Skin of body (tissue), 3 donors: ENCODE measurements at places on chromosomes 4 and X. TPM values are rescaled to one million over a fixed set of nuclear protein-coding genes. Genes with fewer than 3 reads are reported as not detected.

Gene DGKK
- total RNA-seq, result not detected

DNA sequence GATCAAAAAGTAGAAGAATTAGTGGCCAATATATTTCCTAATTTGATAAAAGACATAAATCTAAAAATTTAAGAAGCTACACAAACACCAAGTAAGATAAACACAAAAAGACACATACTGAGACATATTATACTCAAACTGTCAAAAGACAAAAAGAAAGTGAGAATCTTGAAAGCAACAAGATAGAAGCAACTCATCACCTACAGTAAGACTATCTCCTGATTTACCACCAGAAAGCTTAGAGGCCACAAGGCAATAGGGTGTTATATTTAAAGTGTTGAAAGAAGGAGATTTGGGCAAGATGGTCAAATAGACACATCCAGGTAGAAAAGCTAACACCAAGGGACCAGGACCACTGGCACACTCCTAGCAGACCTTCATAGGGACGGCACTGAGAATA, 79.4 kb downstream of the ITM2A start:
- DNase-seq, result no peak

DNA sequence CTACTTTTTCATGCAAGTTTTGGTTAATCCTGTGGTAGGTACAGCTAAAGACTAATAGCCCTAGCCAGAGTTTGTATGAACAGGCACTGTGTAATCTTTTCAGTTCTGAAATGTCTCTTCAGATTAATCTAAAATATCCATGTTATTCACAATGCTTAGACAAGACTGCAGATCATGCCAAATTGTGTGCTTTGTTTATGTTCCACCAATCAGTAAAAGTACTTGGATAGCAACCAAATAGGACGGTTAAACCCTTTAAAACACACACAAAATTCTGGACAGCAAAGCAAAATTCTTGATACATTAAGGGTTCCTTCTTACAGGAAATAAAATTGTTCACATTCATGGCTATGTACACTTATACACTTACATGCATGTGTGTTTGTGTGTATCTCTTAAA, 139.1 kb downstream of the KLHL13 start:
- DNase-seq, result no peak

Gene CSN2
- not detected for total RNA-seq

GRCh38 chr4:71195924-71196323, 142.9 kb upstream of the SLC4A4 start:
- no peak for DNase-seq

GRCh38 chrX:1558761-1559468, 21.9 kb upstream of the P2RY8 start:
- DNase-seq, result no peak

DNA sequence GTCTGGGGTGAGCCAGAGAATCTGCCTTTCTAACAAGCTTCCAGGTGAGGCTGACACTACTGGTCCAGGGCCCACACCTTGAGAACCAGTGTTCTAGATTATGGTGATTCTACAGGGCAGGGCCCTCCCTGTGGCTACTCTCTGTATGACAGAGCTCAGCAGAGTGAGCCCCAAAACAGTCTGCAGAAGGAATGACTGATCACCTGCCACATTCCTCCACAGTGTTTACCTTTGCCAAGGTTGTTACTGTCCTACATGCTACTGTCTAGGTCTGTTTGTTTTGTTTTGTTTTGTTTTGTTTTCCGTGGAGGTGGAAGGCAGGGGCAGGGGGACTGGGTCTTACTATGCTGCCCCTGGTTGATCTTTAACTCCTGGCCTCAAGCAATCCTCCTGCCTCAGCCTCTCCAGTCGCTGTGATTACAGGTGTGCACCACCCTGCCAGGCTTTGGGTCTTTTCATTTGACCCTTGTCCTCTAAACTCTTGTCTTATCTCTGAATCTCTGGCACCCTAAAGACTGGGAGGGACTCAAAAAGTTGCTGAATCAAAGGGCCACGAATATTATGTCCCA, 45.1 kb downstream of the MAP7D2 start:
- no peak for DNase-seq

DNA sequence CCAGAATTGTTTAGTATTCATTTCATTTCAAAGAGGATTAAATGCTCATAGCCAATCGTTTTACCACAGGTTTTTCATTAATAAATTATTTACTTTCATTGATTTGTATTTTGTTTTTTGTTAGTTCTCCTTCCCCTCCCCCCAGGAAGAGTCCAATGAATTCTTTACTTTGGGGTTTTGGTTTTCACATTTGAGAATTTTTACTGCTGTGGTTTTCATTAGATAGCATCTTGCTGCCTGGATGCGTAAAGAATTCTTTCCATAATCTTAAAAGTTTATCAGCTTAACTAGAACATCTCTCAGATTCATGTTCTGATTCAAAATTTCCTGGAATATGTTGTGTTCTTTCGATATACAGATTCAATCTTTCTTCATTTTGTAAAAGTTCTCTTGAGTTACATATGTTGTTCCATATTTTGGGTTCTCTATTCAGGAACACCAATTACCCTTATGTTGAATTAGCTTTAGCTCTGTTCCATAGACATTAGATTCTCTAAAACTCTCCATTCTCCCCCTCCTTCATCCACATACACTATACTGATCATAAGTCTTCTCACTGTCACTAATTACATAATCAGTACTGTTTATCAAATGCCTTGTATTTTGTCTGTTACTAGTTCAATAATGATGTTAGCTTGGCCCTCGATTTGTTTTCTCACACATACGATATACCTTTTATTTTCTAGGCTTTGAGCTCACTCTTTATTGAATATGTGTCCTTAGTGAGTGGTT, 184.4 kb downstream of the CAMK2D start:
- no peak for DNase-seq

DNA sequence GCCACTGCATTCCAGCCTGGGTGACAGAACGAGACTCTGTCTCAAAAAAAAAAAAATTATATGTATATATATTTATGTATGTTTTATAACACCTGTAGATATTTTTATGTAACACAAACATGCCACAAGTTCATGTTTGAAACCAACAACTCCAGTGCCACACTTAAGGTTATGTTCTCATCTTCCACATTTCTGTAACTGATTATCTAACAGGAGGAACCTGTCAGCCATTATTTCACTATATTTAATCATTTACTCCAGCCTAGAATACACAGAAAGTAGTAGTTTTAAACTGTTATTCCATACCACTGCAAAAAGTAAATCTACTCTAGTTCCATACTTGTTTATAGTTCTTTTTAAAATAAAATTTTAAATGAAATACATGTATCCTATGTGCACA, 32.3 kb downstream of the MCUB start:
- no peak for DNase-seq

DNA sequence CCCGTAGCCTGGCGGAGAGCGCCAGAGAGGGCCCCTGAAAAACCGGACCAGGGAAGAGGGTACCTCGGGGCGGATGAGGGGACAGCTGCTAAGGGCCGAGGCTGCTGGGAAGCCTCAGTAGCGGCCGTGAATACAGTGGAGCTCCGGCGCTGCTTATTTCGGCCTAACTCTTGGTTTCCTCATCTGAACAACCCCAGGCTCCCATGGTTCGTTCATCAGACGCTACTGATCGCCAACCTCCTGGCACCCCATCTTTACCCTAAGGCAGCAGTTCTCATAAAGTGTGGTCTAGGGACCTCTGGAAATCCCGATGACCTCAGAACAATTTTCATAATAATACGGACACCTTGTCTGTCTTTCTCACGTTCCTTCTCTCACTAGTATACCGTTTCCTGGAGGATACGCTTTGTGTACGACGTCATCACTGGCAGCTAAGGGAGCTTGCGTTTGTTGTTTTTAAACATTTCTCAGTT, 645 bp upstream of the RAB28 start:
- DNase-seq, result no peak

DNA sequence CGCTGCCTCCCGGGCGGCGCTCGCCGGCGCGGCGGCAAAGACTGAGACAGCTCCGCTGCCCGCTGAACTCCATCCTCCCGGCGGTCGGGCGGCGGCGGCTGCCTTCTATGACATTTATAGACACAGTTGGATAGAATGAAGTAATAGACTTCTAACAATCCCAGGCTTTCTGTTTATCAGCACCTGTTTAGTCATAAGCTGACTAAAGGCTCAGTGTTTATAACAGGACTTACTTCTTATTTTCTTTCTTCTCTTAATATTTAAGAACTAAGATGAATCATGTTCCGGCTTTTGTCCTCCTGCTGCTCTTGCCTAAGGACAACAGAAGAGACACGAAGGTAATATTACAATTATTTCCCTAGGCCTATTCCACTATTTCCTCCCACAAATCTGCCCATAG, 3.9 kb downstream of the ARL13A start:
- DNase-seq, result no peak

DNA sequence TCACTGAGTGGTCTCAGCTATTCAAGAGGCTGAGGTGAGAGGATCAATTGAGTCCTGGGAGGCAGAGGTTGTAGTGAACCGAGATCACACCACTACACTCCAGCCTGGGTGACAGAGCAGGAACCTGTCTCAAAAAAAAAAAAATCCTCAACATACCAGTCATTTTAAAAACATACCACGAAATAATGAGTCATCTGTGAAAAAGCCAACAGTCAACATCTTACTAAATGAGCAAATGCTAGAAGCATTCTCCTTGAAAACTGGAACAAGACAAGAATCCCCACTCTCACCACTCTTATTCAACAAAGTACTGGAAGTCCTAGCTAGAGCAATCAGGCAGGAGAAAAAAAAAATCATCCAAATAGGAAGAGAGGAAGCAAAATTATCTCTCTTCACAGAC, 104.0 kb upstream of the ARHGEF9 start:
- no peak for DNase-seq

Gene SPANXN3
- total RNA-seq, result not detected

- DNase-seq, result peak; percentile 71
Observed at GRCh38 chrX:134753718-134754008, 95.4 kb upstream of the PLAC1 start.

Gene NXF2
- not detected for total RNA-seq

Gene CENPVL1
- total RNA-seq, result not detected

Gene GDPD2
- total RNA-seq, result 0.30 TPM

DNA sequence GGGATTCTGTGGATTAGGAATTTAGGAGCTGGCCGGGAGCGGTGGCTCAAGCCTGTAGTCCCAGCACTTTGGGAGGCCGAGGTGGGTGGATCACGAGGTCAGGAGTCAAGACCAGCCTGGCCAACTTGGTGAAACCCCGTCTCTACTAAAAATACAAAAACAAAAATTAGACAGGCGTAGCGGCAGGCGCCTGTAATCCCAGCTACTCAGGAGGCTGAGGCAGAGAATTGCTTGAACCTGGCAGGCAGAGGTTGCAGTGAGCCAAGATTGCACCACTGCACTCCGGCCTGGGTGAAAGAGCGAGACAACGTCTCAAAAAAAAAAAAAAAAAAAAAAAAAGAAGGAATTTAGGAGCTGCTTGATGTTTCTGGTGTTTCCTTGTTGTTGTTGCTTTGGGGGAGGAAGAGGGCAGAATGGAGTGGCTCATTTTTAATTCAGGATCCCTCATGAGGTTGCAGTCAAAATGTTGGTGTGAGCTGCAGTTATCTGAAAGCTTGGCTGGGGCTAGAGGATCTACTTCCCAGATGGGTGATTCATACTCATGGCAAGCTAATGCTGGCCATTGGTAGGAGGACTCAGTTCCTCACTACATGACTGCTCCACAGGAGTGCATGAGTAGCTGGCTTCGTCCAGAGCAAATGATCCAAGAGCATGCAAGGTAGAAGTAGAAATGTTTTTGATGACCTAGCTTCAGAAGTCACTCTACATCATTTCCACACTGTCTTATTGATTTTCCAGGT, 26.5 kb upstream of the JADE1 start:
- DNase-seq, result no peak
